ENCODE measurements at places on chromosomes 2 and 18.

- DNase-seq: no peak
These were observed 811.3 kb downstream of the CPS1 start for GRCh38 chr2:211367711-211368110.

- DNase-seq: no peak
These were observed 12.6 kb upstream of the KCMF1 start for GRCh38 chr2:84958135-84959059.

GRCh38 chr2:28365158-28365557 lies 27.5 kb upstream of the FOSL2 start:
- no peak for DNase-seq

DNA sequence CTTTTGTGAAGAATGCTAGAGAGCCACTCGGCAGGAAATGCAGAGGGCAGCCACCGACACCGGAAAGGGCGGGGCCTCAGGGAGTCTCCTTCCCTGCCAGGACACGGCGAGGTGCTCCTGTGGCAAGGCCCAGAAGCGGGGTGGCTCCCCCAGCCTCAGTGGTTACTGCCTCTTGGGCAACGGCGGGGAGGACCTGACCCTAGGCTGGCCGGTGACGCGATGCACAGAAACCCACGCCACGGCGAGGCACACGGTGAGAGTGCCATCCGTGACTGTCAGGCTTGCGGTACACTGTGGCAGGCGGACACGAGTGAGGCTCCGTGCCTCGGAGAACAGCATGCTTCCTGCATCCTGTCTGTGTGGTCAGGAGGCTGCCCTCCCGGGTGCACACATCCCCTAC lies 47.8 kb downstream of the ZAP70 start:
- no peak for DNase-seq

GRCh38 chr2:232632229-232632903 lies 1.0 kb upstream of the EFHD1 start:
- no peak for DNase-seq

DNA sequence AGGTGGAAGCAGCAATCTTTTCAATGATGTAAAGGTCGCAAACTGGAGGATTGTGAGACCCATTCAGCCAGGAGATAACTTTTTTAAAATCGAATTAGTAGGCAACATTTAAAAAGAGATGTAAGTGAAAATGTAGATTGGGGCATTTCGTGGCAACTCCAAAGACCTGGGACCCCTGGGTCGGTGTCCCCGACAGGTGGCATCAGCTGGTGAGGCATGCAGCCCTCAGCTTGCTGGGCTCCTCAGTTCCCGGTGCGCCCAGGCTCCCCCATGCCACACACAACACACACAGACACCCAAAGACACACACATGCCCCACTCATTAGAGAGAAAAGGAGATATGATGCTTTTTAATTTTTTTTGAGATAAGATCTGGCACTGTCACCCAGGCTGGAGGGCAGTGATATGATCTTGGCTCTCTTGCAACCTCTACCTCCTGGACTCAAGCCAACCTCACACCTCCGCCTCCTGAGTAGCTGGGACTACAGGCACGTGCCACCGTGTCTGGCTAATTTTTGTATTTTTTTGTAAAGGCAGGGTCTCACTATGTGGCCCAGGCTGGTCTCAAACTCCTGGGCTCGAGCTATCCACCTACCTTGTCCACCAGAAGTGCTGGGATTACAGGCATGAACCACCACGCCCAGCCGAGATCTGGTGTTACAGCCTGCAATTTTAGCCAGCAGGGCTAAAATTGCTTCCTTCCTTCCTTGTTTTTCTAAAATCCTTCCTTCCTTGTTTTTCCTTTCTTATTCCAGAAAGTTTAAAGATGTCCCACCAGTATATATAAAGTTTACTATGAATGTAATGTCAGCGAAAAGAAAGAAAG lies 122.6 kb upstream of the EPAS1 start:
- DNase-seq: no peak

GRCh38 chr2:152782171-152782570 lies 63.8 kb downstream of the ARL6IP6 start:
- no peak for DNase-seq

DNA sequence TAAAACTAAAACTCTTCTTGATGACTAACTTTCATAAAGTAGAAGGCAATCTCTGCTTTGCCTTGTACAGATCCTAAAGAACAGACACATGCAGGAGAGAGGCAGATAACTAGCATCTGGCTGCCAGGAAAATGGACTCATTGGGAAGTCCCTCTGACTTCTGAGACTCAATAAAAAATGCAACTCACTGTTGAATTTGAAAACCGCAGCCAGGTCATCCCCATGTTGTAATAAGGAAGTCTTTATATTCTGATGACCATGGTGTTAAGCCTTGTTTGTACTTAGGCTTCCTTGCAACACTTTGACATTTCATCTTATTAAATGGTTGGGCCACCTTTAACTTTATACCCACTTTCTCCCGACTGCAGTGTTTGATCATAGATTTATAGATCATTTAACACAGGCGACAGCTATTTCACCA lies 375.1 kb upstream of the KCNH7 start:
- DNase-seq: no peak

DNA sequence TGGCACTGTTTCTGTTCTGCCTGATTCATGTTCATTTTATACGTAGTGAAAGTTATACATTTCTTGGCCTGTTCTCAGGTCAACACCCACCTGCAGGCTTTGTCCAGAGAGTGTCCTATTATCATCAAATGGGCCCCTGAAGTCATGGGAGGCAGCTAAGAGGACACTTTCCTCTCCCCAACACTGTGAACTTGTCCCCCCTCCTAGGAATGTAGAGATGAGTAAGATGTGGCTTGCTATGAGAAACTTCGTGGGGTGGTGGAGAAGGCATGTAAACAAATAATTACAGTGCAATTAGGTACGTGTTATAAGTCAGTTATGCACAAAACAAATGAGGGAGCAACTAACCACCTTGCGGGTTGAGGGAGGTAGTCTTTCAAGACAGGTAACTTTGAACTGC lies 57.9 kb downstream of the COL4A3 start:
- no peak for DNase-seq

GRCh38 chr2:95346231-95346737 lies 49.1 kb downstream of the KCNIP3 start:
- peak; percentile 15 for DNase-seq

DNA sequence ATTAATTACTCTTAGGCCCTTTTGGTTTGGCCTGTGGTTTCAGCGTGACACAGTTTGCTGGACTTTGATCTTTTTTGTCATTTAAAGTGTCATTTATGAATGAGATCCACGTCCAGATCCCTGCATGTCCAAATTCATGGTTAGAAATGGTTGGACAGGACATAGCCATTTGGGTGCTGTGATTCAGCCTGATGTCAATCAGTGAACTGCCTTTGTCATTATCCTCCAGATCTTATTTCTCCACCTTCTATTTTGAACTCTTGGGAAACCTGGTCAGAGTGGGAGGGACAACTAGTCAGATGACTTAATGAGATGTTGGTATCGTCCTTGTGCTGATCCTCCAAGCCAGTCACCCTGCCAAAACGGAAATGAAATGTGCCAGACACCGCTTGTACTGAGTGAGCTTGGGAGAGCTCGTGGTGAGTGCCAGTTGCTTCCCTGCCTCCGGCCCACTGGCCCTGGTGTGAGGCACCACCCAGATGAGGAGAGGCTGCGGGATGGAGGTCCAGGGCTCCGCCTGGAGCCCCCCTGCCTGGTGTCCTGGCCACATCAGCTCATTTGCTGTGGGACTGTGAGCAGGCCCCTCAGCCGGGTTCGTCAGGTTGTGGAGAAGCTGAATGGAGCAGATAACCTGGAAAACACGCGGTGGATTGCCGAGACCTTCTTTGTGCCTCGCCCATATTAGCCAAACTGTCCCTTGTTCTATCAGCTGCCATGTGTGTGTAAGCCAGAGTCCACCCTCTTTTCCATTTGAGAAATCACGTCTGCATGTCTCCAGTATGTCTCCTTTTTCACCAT lies 70.1 kb downstream of the DGKD start:
- DNase-seq: no peak

DNA sequence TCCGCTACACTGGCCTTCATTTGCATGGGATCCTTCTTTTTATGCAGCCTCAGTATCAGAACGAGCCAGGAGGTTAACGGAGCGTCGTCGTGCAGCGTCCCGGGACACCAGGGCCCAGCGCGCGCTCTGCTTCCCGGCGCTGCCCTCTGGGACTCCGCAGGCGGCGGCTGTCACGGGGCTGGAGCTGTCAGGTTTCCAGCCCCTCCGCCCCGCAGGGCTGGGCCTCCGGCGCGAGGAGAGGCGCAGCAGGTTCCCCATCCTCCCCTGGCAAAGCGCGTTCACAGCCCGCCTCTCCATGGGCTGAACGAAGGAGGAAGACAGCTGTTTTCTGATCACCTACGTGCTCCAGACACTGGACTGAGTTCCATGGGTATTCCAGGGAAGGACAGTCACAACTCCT lies 12.5 kb upstream of the PAX8 start:
- no peak for DNase-seq

DNA sequence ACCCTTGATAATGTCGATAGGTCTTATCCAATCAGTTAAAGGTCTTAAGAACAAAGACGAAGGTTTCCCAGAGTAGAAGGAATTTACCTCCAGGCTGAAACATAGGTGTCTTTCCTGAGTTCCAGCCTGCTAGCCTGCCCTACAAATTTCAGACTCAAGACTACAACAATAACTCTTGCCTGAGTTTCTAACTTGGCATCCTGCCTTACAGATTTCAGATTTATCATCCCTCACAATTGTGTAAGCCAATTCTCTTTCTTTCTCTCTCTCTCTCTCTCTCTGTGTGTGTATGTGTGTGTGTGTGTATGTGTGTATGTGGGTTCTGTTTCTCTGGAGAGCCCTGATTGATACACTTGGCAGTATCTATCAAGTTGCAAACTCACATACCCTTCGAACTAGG lies 37.2 kb upstream of the B4GALT6 start:
- no peak for DNase-seq

- DNase-seq: no peak
These were observed 14.9 kb upstream of the DTNB start for GRCh38 chr2:25688236-25688635.

DNA sequence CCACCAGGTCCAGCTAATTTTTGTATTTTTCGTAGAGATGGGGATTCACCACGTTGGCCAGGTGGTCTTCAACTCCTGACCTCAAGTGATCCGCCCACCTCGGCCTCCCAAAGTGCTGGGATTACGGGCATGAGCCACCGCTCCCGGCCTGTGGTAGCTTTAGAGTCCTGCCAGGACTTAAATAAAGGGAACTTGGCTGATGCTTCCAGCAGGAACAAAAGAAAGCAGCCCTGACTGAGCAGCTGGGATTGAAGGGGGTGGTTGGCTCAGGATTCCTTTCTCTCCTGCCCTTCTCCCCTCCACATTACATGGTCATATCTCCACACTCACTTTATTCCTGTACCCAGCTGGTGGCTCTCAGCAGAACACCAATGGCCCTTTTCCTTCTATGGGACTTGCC lies 20.0 kb downstream of the EFHD1 start:
- no peak for DNase-seq

GRCh38 chr2:11539317-11540147 lies 5.7 kb downstream of the GREB1 start:
- no peak for DNase-seq

DNA sequence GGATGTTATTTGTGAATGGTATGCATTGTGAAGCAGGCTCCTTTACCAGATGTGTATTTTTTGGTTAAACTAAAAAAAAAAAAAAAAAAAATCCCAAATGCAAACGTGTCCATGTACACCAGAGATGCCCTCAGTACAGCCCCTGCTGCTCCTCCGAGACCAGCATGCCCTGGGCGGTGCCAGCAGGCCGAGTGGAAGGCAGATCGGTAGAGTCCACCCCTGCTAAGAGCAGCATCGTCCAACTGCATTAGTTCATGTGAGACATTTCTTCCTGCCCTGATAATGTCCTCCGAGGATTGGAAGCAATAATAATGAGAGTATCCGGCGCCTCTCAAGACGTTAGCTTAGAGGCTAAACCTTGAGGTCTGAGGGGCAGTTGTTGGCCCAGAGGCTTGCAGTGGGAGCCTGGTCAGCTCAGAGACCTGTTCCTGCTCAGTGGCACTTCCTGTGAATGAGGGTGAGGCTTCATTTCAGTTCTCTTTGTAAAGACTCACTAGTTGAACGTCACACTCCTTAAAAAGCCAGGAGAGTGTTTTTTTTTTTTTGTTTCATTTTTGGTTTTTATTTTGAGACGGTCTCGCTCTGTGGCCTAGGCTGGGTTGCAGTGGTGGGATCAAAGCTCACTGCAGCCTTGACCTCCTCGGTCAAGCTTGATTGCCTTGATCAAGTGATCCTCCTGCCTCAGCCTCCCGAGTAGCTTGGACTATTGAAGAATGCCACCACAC lies 5.6 kb downstream of the SLC66A3 start:
- no peak for DNase-seq

DNA sequence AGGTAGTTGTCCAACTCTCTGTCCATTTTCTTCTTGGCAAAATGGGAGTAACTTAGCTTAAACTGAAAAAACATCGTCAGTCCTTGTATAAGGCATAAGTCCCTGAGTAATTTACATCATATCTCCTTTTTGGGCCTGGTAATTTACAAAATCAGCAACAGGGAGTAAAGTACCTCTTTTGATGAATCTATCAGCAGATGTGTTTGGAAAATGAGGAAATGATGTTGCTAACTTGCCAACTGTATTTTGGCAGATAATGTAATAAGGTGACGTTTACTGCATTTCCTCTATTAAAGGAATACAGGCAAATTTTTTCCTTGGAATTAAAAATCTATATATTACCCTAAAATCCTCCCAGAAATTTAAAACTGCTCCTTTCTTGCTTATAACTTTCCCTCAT lies 29.2 kb downstream of the ANKRD44 start:
- DNase-seq: peak; percentile 53

GRCh38 chr18:49537232-49537896 lies 24.5 kb upstream of the LIPG start:
- DNase-seq: no peak

DNA sequence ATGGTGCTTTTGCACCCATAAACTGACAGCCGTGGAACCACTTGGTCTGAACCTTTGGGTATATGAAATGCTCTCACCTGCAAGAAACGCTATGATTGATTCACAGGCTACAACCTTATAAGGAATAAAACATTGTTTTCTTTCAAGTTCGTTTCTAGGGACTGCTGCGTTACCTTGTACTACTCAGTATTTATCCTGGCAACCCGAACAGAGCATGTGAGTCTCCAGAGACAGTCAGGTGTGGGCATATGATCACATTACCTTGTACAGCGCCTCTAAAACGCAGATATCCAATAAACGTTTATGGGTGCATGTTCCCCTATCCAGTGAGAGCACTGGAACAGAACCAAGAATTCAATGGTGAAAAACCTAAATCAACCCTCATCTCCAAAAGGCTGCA lies 1.7 kb downstream of the CCBE1 start:
- DNase-seq: no peak

DNA sequence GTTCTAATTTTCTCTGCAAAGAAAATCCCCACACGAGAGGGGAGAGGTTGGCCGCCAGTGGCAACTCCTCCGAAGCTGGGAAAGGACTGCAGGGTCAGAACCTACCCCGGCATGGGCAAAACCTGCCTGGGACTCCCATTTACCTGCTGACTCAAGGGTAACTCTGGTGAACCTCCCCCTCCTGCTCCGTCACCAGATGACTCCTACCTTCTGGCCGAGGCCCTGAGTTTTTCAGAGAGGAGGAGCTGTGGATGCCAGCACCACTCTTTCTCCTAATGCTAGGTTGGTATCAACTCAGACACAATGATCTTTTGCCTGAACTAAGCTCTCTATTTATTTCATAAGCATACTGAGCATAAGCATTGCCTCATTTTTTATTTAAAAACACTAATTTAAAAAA lies 96.6 kb downstream of the ALPK2 start:
- no peak for DNase-seq

- DNase-seq: no peak
These were observed 81.3 kb downstream of the KCNF1 start for GRCh38 chr2:10993001-10993481.

Measured in hematopoietic multipotent progenitor cell (in vitro differentiated cells).